Colonic mucosa (tissue), 4 donors: ENCODE measurements at places on chromosomes 16 and 17. TPM values are rescaled to one million over a fixed set of nuclear protein-coding genes. Genes with fewer than 3 reads are reported as not detected.
A peak's percentile ranks its signal among the peaks of the same experiment; 100 is the strongest.

- H3K4me3 ChIP-seq, result no peak overlapping the region
- H3K36me3 ChIP-seq, result no peaks in the 10 kb centered on the region
- no peak overlapping the region for H3K27ac ChIP-seq
- DNase-seq, result peak; percentile 60
Observed at GRCh38 chr16:74107795-74108610, 188.6 kb upstream of the PSMD7 start.

DNA sequence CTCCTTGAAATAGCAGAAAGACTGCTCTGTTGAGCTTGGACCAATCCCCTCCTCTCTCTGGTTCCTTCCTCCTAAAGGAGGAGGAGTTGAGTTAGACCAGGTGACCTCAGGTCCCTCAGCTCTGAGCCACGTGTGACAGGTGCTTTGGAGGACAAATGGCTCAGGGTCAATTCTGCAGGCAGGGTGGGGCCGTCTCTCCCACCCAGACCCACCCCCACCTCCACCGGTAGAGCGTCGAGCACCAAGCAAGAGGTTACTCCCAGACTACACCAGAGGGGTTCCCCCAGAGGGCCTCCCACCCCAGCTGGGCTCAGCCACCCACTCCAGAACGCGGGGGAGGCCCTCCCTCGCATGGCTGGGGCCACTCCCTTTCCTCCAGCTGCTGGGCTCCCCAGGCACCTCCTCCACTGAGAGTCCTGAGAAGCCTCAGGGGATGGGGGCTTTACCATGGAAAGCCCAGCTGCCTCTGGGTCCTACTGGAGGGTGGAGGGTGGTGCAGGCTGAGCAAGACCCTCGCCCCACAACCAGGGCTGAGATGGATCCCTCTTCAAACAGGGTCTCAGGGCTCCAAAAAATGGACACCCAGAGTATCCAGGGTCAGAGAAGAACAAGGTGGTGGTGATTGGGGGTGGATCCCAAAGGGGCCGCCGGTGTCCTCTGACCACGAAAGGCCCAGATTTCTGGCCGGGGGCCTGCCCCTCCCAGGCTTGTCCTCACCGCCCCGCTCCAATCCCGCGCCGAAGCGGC, 7.6 kb downstream of the MYO1C start:
- H3K27me3 ChIP-seq, result no peaks in the 10 kb centered on the region
- H3K36me3 ChIP-seq, result no peaks in the 10 kb centered on the region
- peak overlapping the region; percentile 95 for H3K27ac ChIP-seq
- peak; percentile 83 for DNase-seq
- H3K4me3 ChIP-seq, result peak overlapping the region; percentile 68

DNA sequence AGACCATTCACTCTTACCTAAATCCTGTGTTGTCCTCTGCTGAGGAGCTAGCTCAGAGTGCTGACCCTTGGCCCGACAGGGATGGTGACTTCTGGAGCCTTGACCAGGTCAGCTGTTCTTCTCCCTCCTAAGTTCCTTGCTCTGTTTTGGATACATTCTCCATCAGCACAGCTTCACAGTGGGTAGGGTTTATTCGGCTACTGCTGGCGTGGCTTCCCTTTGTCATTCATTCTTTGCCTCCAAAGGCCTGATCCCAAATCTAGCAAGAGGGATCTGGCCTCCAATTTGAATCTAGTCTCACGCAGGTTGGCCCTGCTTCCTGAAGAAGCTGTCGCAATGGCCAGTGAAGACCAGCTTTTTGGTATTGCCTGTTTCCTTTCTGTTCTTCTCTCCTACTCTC, 116.6 kb downstream of the SHISA9 start:
- H3K27me3 ChIP-seq, result no peaks in the 10 kb centered on the region
- DNase-seq, result no peak
- no peak overlapping the region for H3K4me3 ChIP-seq
- H3K36me3 ChIP-seq, result no peaks in the 10 kb centered on the region

- no peak overlapping the region for H3K27ac ChIP-seq
- no peaks in the 10 kb centered on the region for H3K4me1 ChIP-seq
- H3K36me3 ChIP-seq, result no peaks in the 10 kb centered on the region
- H3K4me3 ChIP-seq, result no peak overlapping the region
- DNase-seq, result no peak
Observed at GRCh38 chr17:13702266-13702665, 100.5 kb upstream of the HS3ST3A1 start.

GRCh38 chr17:76905836-76906235, 37.6 kb downstream of the MGAT5B start:
- H3K4me1 ChIP-seq, result no peaks in the 10 kb centered on the region
- no peak overlapping the region for H3K4me3 ChIP-seq
- no peaks in the 10 kb centered on the region for H3K27me3 ChIP-seq
- no peaks in the 10 kb centered on the region for H3K36me3 ChIP-seq
- DNase-seq, result no peak

- peak overlapping the region; percentile 93 for H3K4me3 ChIP-seq
- peaks cover 38% of the 10 kb centered on the region for H3K4me1 ChIP-seq
- H3K27me3 ChIP-seq, result no peaks in the 10 kb centered on the region
- H3K36me3 ChIP-seq, result no peaks in the 10 kb centered on the region
- peak overlapping the region; percentile 84 for H3K27ac ChIP-seq
Observed at GRCh38 chr17:76265624-76266243, 586 bp downstream of the UBALD2 start.

DNA sequence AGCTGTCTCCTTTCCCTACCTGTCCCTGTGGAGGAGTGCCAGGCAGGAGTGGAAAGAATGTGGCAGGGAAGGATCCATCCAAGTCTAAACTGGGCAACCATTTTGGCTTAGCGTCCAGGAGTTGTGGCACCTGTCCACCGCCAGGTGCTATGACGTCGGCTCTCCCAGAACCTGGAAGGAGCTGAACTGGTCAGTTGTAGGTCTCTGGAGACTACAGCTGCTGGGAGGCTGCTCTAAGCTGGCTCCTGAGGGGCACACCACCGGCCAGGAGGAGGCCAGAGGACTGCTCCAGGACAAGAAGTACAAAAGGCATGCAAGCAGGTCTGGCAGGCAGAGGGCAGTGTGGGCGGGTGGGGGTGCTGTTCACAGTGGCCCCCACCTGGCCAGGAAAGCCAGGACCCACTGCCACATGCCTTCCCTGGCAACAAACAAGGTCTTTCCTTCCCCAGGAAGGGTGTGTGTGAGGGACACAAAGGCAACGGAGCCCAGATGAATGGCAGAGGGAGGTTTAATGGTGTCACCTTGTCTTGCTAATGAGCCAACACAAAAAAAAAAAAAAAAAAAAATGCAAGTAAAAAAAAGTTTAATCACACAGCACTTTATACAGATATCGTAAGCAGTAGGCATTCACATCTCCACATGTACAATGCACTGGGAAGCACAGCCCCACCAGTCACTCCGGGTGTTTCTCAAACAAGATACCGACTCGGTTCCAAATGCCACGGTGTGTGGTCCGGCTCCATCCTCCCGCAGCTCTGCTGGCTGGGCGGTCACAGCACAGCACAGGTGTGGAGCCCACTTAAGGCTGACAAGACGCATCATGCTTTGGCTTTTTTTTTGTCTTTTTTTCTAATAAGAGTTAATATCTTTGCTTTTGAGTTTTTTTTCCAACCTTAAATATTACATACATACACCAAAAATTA, 4.8 kb downstream of the SPHK1 start:
- no peaks in the 10 kb centered on the region for H3K36me3 ChIP-seq
- H3K27ac ChIP-seq, result no peak overlapping the region
- H3K4me3 ChIP-seq, result no peak overlapping the region
- peaks cover 8% of the 10 kb centered on the region for H3K27me3 ChIP-seq
- no peak for DNase-seq

GRCh38 chr16:68227850-68228553, 7.9 kb downstream of the ESRP2 start:
- no peaks in the 10 kb centered on the region for H3K4me1 ChIP-seq
- peaks cover 4% of the 10 kb centered on the region for H3K36me3 ChIP-seq
- H3K4me3 ChIP-seq, result no peak overlapping the region
- no peaks in the 10 kb centered on the region for H3K27me3 ChIP-seq

DNA sequence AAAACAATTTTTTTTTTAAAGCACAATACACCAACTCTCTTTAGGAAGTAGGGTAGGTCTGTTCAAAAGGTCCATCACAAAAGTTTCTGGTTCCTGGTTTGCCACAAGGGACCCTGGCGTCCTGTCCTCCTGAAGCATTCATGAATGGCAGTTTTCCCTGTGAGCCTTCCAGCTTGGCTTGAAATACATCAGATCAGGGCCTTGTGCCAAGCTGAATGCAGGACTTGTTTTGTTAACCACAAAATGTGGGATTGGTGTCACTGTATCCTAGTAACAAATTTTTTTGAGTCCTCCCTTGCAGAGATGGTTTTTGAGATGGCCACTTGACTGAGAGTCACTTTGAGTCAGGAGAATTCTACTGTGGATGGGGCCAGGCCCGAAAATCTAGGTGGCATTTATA, 3.9 kb downstream of the GNAO1 start:
- DNase-seq, result no peak
- peaks cover 5% of the 10 kb centered on the region for H3K4me1 ChIP-seq
- no peak overlapping the region for H3K4me3 ChIP-seq
- no peak overlapping the region for H3K27ac ChIP-seq
- peaks cover 36% of the 10 kb centered on the region for H3K27me3 ChIP-seq
- H3K36me3 ChIP-seq, result no peaks in the 10 kb centered on the region

DNA sequence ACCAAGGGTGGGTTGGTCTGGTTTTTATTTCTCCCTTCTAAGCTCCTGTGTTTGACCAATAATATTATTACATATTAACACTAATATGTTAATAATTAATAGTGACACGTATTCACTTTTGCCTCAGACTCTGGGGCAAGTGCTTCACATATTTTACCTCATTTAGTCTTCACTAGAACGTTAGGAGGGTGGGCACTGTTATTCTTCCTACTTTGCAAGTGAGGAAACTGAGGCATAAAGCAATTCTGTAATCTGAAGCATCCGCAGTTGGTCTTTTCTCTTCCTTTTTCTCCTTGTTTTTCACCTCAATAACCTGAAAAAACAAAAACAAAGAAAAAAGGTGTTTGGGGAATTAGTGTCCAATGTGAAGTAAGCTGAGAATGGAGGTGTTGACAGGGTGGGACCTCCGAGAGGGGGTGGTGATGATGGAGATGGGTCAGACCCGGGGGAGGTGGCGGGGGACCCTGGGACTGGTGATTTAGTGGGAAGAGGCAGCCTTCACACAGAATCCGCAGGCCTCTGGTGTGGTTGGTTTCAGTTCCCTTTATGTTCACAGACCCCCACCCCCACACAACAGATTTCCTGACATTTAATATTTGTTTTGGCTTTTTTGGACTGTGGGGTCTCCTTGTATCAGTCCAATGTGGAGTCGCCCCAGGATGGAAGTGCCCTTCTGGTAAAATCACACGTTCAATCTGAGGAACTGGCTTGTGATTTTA, 3.7 kb downstream of the CDH1 start:
- H3K4me3 ChIP-seq, result no peak overlapping the region
- DNase-seq, result no peak
- H3K4me1 ChIP-seq, result peaks cover 2% of the 10 kb centered on the region
- H3K36me3 ChIP-seq, result no peaks in the 10 kb centered on the region

DNA sequence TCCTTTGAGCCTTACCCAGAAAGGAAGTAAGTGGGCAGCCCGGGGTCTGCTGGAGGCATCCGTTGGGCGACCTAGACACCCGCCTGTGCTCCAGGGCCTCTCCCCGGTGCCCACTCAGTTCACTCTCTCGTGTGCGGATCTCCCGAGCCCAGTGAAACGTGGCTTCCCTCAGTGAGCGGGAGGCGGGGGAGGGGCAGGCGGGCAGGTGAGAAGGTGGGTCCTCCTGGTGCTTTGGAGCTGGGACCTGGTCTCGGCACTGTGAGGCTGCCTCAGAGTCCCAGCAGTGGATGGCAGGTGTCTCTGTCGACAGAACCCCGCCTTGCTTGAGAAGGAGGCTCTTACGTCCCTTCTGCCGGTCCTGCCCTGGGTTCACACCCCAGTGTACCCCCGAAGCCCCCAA, 8.0 kb downstream of the ZNF276 start:
- DNase-seq, result no peak
- no peaks in the 10 kb centered on the region for H3K4me1 ChIP-seq
- H3K27ac ChIP-seq, result no peak overlapping the region
- H3K27me3 ChIP-seq, result no peaks in the 10 kb centered on the region
- no peak overlapping the region for H3K4me3 ChIP-seq
- H3K36me3 ChIP-seq, result peaks cover 39% of the 10 kb centered on the region

- peak overlapping the region; percentile 80 for H3K4me3 ChIP-seq
- H3K36me3 ChIP-seq, result no peaks in the 10 kb centered on the region
- peak; percentile 73 for DNase-seq
Observed at GRCh38 chr17:45160447-45161287, 1.0 kb upstream of the HEXIM2 start.

DNA sequence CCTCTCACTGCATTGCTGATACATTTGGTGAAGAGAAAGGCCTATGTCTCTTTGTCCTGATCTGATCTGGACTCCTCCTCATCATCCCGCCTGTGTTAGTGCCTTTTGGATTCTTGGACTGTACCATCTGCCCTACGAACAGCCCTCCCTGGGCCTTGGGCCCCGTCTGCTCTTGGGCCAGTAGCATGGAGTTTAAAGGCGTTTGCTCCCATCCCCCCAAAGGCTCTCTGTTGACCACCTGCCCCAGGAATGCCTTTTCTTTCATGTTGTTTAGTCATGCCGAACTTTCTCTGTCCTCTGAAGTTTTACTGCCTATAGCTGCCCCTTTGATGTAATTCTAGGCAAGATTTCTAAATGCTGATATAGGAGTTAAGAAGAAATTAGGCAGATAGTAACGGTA, 30.9 kb upstream of the MEAK7 start:
- no peak for DNase-seq
- no peaks in the 10 kb centered on the region for H3K36me3 ChIP-seq
- H3K27me3 ChIP-seq, result no peaks in the 10 kb centered on the region
- H3K27ac ChIP-seq, result no peak overlapping the region

- no peaks in the 10 kb centered on the region for H3K4me1 ChIP-seq
- no peaks in the 10 kb centered on the region for H3K27me3 ChIP-seq
- no peaks in the 10 kb centered on the region for H3K36me3 ChIP-seq
- DNase-seq, result no peak
Observed at GRCh38 chr17:9700136-9700535, 54.8 kb downstream of the USP43 start.

GRCh38 chr16:57493767-57494166, 7.5 kb upstream of the DOK4 start:
- DNase-seq, result no peak
- H3K27ac ChIP-seq, result no peak overlapping the region
- no peaks in the 10 kb centered on the region for H3K36me3 ChIP-seq
- no peaks in the 10 kb centered on the region for H3K4me1 ChIP-seq
- no peak overlapping the region for H3K4me3 ChIP-seq

- no peak overlapping the region for H3K4me3 ChIP-seq
- H3K27ac ChIP-seq, result no peak overlapping the region
- no peaks in the 10 kb centered on the region for H3K36me3 ChIP-seq
- no peaks in the 10 kb centered on the region for H3K27me3 ChIP-seq
Observed at GRCh38 chr16:85988723-85989313, 89.9 kb downstream of the IRF8 start.

- no peak overlapping the region for H3K4me3 ChIP-seq
- peaks cover 8% of the 10 kb centered on the region for H3K27me3 ChIP-seq
- H3K4me1 ChIP-seq, result no peaks in the 10 kb centered on the region
- H3K27ac ChIP-seq, result no peak overlapping the region
Observed at GRCh38 chr17:79616801-79617200, 6.0 kb upstream of the RBFOX3 start.

- no peaks in the 10 kb centered on the region for H3K4me1 ChIP-seq
- no peak for DNase-seq
- no peaks in the 10 kb centered on the region for H3K36me3 ChIP-seq
- no peak overlapping the region for H3K27ac ChIP-seq
Observed at GRCh38 chr17:51032850-51033249, 87.8 kb downstream of the SPAG9 start.

NAGS gene
- 5.2 TPM for total RNA-seq

TMEM204 gene
- total RNA-seq, result 5.0 TPM

C1QTNF8 gene
- total RNA-seq, result not detected

CRHR1 gene
- not detected for total RNA-seq

SLC5A2 gene
- 0.20 TPM for total RNA-seq

CENPX gene
- 238 TPM for total RNA-seq

CLDN7 gene
- 919 TPM for total RNA-seq

KRT32 gene
- not detected for total RNA-seq
